NCI-H748 treated with DMSO at 0.1 percent for 48 hours (cell line): ENCODE measurements at places on chromosomes 2 and 18.
A peak's percentile ranks its signal among the peaks of the same experiment; 100 is the strongest.

DNA sequence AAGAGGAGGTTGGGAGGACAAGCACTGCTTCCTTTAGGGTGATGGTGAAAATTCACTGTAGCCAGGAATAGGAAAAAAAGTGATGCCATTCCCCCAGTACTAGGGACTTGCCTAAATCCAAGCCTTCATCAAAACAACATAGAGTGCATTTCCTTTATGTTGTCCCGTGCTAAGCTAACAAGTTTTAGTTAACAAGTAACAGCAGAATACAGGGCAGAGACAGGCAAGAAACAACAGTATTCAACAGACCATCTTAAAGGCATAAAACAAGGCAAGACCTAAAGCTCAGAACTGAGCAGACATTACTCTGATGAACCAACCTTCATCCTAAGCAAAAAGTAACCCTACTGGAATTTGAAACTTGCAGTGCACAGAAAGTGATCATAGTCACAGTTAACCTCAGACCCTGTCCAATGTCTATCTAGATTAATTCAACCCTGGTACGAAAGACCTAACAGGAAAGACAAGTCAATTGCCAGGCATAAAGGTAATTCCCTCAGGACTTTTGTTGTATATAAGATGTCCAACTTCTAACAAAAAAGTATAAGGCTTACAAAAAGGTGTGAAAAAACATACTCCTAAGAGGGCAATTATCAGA is 34.4 kb upstream of the GALNT1 start:
- no peak for DNase-seq

DNA sequence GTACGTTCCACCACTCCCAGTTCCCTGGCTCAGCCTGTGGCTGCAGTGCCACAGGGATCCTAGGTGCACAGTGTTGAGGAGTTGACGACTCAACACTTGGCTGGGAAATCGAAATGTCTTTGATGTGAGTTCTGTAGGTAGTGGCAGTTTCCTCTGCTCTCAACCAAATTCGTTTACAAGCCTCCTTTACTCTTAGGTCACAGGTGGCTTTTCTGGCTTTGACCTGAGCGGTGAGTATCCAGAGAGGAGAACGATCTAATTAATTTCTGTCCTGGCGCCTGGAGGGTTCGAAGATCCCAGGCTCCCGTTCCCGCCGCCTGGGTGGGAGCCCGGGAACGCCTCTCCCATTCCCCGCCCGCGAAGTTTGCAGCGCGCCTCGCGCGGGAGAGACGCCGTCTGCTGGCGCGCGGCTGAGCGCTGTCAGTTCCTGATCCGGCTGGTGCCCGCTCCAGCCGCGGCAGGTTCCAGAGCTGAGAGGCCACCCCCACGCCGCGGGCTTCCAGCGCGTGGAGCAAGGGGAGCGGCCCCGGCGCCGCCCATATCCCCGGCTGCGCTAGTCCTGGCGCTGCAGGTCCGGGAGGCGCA is at the start of gene LAMA3:
LAMA3 (plus strand) TSS at position 423 of the 585 bp plus-strand sequence. CDS start 231 bp downstream, outside the sequence.
- peak; percentile 27 for DNase-seq

GRCh38 chr2:12658310-12658945 is 58.3 kb upstream of the TRIB2 start:
- no peak for DNase-seq

DNA sequence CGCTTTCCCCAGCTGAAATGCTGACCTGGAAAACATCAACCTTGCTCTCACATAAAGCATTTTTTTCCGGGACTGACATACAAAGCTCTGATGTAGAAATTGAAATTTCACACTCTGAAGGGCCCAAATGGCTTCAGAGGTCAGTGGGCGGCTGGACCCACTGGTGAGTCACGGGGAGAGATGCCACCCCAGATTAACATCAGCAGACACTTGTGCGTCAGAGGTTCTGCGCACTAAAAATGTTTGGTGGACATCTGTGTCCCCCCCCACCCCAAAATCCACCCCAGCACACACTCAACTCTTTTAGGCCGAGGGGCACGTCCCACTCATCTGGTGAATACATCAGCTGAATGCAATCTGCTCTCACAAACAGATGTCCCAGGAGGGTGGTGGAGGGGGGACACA is 208.9 kb downstream of the ASB1 start:
- no peak for DNase-seq

GRCh38 chr2:205176546-205176945 is 505.8 kb upstream of the NRP2 start:
- no peak for DNase-seq

GRCh38 chr2:207238831-207239701 is 73.3 kb upstream of the KLF7 start:
- no peak for DNase-seq

DNA sequence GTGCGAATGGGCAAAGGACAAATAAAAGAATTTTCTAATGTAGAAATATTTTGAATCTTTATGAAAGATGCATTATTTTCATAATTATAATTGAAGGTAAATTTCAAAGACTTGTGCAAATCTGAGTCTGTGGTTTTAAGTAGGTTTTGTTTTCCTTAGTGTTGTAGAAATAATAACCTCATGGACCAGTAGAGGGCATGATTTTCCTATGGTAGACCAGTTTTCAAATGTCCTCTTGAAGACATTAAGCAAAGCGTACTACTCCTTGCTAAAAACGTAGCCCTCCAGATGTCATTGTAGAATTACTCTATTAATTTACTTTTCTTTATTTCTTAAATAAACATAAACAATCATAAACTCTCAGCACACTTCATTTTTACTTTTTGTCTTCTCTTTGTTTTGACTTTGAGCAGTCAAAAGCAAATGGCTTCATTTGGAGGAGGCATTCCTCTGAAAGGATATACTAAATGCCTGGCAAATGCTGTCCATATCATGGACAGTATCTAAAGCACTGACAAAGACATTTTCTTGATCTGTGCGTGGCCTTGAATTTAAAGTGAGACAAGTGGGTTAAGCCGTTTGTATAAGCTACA is 85.8 kb upstream of the FAM237A start:
- peak; percentile 13 for DNase-seq

DNA sequence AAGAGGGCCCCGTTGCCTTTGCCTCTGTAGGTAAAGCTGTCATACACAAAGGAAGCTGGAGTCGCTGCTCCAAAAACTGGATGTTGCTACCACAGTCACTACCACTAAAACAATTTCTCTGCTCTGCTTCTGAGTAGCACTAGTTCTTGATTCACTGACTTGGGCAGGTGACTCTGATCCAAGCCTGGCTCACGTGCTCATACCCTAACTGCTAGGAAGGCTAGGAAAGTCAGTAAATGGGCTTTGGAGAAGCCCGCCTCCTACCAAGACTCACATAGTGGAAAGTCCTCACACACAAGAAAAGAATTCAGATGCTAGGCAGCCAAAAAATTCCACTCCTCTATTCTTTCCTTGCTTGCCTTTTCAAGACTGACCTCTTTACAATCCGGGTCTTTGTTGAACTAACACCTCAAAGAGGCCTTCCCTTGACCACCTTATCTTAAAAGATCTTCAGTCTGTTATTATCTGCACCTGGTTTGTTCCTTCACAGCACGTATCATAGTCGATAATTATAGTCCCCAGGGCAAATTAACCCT is 11.4 kb upstream of the DYNC1I2 start:
- no peak for DNase-seq

DNA sequence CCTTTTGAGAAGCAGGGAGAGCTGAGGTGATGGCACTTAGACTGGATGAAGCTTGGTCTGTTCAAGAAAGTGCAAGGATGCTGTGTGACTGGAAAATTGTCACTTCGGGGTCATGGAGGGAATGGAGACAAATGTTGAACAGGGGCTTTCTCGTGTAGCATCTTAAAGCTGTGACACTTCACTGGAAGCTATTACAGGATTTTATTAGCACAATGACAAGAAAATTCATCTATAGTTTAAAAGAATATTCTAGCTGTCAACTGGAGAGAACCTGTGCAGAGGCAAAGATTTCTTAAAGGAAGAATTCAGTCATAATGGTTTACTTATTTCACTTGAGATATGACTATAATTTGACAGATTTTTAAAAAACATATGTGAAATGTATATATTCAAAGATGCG is 963.9 kb upstream of the ZEB2 start:
- no peak for DNase-seq
